ENCODE measurements at places on chromosomes 6 and 20.
A peak's percentile ranks its signal among the peaks of the same experiment; 100 is the strongest.

- DNase-seq: no peak
These were observed 81.0 kb upstream of the SNX9 start for GRCh38 chr6:157741948-157742556.

GRCh38 chr6:6452002-6452401 is 131.5 kb upstream of the F13A1 start:
- DNase-seq: no peak

DNA sequence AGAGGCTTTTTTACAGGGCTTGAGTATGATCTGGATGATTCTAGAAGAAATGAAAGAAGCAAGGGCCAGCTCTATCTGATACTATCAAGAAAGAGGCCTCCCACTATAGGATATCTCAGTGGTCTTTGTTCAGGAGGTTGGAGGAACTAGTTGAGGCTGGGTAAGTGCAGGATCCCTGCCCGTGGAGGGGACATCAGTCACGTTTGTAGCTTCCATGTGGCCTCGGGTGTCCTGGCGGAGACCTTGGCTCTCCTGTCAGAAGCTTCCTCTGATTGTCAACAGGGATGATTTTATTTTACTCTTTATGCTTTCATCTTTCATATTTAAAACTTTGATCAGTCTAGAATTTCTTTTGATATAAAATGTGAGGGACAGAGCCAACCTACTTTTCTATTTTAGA is 86.6 kb downstream of the PHACTR3 start:
- DNase-seq: no peak

GRCh38 chr6:95685822-95686221 is 108.5 kb downstream of the MANEA start:
- no peak for DNase-seq

DNA sequence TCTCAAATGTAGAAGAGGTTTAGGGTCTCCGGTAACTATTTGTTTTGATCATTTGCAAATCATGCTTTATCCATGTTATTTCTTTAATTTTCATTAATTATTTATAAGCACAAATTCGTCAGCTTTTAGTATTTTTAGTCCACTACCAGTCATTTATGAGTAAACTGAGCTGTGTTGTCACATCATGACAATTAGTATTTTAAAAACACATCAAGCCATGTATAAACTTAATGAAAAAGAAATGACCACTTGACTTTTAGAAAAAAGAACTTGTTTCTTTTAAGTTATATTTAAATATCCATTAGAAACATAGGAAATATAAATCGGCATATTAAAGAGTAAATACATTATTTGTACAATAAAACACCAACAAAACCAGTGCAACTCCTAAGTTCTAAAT is 2.8 kb downstream of the NKX2-4 start:
- no peak for DNase-seq

DNA sequence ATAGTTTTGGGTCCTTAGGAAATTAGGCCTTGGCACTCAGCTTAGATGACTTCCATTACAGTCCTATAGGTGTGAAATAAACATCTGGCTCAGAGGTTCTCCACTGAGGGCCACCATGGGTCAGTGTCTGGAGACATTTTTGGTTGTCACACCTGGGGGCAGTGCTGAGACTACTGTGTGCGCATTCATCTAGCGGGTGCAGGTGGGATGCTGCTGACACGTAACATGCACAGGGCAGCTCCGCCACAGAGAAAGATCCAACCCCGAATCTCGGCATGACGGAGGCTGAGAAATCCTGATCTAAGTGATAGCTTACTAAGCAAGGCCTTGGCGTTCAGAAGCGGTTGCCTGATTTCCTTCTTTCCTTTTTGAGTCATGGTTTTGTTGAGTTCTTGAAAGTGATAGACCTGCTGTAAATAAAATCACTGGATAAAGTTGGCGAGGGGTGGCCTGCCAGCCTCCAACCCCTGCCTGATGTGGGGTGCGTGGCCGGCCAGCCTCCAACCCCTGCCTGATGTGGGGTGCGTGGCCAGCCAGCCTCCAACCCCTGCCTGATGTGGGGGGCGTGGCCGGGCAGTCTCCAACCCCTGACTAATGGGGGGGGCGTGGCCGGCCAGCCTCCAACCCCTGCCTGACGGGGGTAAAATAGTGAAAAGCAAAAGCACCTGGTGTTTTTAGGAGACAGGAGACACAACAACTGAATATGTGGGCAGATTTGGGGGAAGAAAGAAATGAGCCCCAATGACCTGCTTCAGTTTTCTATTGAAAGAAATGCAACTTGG is 158.1 kb downstream of the CDH26 start:
- no peak for DNase-seq

- DNase-seq: no peak
These were observed 1205.5 kb upstream of the CITED2 start for GRCh38 chr6:140579918-140580317.

GRCh38 chr6:118992186-118992795 is 57.3 kb upstream of the MCM9 start:
- DNase-seq: no peak

DNA sequence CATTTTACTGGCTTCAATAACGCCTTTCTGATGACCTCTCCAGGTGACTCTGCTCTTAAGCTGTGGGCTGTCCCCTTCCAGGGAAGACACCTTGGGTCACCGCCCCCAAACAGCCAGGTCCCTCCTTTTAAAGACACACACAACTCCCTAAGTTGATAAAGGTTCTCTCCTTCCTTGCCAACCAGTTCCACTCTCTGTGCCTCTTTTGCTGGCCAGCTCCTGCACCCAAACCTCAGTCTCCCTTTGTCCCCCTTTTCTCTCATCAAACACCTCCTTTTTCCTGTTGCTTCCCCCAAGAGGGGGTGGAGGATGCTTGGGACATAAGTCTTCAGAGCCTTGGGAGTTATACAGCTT is 1.0 kb downstream of the NCOA6 start:
- peak; percentile 57 for DNase-seq

- DNase-seq: no peak
These were observed 41.3 kb upstream of the HFE start for GRCh38 chr6:26045928-26046368.

GRCh38 chr6:130473886-130474285 is 108.1 kb downstream of the TMEM200A start:
- DNase-seq: no peak

DNA sequence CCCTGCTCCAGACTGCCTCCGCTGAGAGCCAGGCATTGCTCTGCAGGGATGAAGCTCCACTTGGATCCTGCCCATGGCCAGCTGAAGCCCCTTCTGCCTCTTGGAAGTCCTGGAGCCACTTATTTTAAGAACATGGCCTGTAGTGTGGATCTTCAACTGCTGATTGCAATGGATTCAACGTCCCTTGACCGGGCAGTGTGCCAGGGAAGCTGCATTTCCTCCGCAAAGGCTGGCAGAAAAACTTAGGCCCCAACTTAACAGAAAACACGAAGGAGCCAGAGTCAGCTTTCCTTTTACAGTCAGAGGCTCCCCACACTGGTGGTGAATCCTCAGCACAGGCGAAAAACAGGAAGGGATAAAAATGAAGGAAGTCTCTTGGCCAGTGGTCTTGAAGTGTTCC is 26.3 kb upstream of the FOXQ1 start:
- DNase-seq: no peak

DNA sequence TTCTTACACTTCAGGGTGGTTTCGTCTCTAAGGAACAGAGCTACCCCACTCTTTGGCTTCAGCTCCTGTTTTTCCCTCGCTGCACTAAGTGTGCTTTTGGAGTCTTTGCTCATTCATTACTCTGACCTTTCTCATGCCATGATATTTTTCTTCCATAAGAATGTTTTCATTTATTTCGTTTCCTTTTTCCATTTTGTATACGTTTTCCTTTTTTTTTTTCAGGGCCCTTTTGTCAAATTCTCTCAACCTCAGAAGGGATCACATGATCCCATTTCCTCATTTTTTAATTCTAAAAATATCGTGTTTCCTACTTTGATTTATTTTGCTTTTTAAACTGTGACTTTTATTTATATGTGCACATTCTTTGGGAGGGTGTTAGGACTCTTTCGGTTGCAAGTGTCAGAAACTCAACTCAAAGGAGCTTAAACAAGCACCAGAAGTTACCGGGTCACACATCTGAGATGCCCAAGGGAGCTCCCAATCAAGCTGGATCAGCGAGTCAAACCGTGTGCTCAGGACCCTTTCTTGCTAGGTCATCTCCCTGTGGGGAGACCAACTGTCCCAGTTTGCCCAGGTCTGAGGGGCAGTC is 40.6 kb downstream of the GCNT2 start:
- no peak for DNase-seq

- DNase-seq: no peak
These were observed 99.1 kb downstream of the HIVEP2 start for GRCh38 chr6:142845624-142846458.

DNA sequence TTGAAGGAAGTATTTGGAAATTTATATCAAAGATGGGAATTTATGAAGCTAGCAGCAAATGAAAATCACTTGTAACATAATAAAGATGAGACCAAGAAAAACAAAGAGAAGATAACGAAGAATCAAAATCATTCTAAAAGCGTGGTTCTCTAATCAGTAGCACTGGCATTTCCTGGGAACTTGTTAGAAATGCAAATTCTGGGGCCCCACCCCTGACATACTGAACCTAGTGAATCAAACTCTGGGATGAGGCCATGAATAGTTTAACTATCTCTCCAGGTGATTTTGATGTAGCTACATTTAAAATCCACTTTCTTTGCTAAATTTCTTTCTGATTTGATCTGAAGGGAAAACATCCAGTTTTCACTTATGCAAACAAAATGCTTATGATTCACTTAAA is 1075.6 kb downstream of the HACE1 start:
- no peak for DNase-seq

- DNase-seq: no peak
These were observed 911.6 kb downstream of the TFAP2A start for GRCh38 chr6:9503111-9503761.

GRCh38 chr6:143774347-143774746 is 68.8 kb upstream of the LTV1 start:
- no peak for DNase-seq

GRCh38 chr20:56766528-56766927 is 137.4 kb downstream of the TFAP2C start:
- DNase-seq: no peak

DNA sequence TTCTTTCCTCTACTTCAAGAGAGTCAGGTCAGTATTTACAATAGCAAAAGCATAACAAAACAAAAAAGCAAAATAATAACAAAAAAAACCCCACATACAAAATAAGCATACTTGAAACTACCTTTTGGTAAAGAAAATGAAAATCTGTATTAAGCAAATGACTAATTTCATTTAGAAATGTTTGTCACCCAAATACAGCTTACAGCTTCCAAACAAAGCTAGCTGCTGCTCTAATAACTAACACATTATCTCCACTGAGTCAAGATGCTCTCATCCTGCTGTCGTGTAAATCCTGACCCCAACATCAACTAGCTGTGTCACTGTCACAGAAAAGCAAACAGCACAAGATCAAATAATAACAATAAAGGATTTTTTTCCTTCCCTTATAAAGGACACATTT is 21.7 kb downstream of the MAP7 start:
- no peak for DNase-seq

- DNase-seq: no peak
These were observed 435 bp downstream of the ZSWIM3 start for GRCh38 chr20:45857882-45858216.

GRCh38 chr20:36574366-36575135 is 1.2 kb downstream of the TGIF2 start:
- peak; percentile 47 for DNase-seq

DNA sequence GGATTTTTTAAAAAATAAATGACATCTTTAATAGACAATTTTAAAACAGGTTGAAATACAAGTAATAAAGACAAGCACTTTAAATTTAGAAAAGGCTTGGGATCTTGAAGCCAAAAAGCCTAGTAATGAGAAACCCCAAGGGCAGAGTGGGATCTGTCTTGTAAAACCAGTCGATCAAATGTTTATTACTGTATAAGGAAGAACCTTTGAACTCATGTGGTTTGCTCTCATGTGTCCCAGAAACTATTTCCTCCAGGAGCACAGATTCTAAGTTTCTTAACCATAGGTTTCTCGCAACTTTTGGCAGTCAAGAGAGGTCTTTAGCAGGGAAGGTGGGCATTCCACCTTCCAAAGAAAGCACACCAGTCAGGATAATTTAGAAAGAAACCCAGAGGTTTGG is 541.7 kb upstream of the BTBD3 start:
- no peak for DNase-seq

GRCh38 chr6:100488244-100488643 is 23.5 kb upstream of the SIM1 start:
- no peak for DNase-seq

DNA sequence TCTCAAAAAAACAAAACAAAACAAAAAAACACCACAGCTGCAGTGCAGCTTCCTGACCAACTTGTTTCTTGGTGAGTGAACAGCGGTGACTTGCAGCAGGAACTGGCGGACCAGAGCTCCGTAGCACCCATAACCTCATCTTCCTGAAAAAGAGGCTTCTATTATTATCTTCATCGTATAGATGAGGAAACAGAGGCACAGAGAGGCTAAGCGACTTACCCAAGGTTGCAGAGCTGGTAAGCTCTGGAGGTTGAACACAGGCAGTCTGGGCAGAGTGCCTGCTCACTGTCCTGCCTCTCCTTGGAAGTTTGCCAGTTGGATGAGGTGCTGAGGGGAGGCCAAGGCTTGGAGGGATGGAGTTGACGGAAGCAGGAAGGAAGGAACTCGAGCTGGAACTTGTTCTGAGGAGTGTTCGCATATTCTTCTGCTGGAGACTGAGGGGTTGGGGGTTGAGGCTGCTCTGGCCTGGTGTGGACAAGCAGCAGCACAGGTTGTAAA is 47.9 kb upstream of the CCDC167 start:
- no peak for DNase-seq

GRCh38 chr6:75266716-75267291 is 17.8 kb downstream of the TMEM30A start:
- no peak for DNase-seq

DNA sequence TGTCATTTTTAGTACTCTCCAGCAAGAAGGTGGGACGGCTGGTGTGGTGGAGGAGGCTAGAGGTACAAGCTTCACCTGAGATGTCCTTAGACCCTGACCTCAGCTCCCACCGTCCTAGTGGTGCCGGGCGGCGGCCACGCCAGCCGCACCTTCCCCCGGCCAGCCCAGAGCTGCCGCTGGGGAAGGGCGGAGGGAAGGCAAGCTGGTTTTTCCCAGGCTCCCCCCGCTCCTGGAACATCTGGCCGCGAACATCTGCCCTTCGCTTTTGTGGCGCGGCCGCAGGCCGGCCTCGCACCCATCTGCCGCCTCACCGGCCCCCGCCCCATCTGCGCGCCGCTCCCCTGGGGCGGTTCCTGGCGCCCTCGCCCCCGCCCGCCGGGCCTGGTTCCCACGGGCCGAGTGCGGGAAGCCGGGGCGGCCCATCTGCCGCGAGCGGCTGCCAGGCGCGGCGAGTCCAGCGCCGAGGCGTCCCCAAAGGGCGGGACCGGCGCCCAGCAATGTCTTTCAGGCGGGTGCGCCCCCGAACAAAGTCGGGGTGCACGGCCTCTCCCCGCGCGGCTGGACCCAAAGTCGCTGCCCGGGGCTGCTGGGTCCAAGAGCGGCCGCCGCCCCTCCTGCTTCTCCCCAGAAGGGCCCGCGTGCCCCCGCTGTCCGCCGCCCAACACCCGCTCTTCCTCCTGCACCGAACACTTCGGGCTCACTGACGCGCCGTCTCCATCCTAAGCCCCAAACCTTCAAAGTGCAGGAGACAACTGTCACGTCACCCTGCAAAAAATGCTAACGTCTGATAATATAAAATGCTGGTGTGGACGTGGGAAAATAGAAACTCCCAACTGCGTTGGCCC is 17.3 kb upstream of the ID1 start:
- DNase-seq: no peak

GRCh38 chr6:26232306-26232939 is 132.6 kb upstream of the BTN3A2 start:
- DNase-seq: no peak

All from T follicular helper cell (primary cell).